NCI-H446 treated with DMSO at 0.1 percent for 48 hours (cell line): ENCODE measurements at places on chromosomes 5 and 9.

DNA sequence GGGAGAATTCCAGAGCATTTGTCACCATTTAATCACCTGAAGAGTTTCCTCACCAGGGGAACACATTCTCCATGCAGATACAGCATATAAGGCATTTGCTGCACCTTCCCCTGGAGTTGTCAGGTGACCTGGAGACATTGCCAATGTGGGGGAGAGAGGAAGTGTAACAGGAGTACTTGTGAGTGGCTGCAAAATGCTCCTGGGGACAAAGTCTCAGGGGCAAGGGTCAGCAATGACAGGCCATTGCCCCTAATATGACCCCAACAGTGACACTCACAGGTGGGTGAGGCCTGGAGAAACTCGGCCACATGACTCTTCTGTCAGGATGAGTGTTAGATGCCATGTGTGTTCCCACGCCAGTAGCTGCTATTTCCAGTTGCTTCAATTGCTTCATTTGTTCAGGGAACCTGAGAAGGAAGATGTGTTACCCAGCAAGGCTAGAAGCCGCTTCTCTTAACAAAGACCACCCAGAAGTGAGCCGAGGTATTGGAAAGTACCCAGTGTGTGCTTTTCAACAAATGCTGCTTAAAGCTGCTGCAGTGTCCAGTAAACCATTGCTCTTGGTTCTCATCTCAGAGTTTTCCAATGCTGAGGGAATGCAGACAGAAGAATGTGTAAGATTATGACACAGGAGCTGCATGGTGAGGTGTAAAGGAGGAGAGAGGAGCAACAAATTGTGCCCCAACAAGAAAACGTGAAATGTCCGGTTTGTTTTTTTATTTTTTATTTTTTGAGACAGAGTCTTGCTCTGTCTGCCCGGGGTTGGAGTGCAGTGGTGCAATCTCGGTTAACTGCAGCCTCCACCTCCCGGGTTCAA lies 128.2 kb upstream of the SLC44A1 start:
- DNase-seq, result no peak

- no peak for DNase-seq
Observed at GRCh38 chr5:111262153-111262552, 38.0 kb downstream of the CAMK4 start.

DNA sequence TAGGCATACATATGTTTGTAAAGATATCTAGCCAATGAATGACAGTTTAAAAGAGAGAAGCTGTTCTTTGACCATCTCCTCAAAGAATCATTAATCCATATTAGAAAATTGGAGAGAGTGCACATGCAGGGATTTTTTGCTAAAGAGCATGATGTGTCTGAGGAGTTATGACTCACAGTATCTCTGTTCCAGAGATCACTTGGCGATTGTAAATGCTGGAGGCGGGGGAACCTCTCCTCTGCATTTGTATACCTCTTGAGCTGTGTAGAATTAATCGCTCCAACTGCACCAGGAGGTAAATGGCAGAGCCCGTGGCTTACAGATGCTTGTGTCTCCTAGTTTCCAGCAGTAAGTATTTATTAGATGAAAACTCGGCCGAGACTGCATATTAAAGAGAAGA lies 3.6 kb upstream of the SPATA31D1 start:
- no peak for DNase-seq

DNA sequence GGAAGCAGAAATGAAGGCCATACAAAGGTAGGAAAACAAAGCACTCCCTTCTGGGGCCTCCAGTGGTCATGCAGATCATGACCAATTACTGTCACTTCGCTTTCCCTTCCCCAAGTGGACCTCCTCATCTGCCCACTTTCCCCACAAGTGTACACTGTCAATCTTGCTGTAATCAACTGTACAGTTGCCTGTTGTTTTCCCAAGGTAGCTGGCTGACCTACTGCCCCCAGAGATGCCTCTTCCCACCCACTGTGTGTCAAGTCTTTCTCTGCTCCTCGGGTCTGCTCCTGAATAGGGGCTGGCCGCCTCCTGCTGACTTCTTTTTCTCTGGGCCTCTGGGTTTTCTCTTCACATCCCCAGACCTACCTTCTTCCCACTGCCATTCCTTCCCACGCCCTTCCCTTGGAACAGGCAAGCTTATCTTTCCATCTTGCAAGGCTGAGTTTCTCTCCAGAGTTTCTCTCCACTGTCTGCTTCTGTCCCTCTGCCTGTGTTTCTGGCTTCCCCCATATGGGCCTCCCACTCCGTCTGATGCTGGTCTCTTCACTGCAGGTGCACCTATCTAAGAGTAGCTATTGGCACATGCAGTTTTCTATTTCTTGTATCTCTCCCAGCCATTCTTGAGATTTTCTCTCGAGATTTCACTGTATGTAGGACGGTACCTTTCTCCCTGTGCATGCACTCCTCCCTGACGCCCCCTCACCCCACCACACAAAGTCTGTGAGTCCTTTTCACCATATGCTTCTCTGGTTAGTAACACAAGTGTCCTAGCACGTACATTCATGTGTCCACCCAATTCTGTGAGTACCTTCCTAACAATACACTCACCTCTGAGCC lies 2.4 kb downstream of the ELL2 start:
- DNase-seq, result no peak

- no peak for DNase-seq
Observed at GRCh38 chr9:134854541-134854981, 26.0 kb upstream of the FCN2 start.

DNA sequence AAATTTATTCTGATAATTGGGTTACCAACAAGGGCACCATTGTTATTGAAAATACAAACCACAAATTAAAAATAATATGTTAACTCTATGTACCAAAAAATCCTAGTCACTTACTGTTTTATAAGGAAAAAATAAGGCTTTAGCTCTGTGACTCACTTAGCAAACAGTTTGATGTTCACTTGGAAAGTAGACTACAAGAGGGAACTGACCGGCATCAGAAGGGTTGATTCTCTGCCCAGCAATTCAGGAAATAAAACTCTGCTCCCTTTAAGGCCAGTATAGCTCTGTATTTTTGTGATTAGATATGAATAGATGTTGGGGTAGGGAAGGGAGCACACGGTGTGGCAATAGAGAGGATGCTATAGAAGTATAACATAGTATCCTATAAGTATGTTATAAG lies 671.3 kb downstream of the LRRC70 start:
- no peak for DNase-seq

DNA sequence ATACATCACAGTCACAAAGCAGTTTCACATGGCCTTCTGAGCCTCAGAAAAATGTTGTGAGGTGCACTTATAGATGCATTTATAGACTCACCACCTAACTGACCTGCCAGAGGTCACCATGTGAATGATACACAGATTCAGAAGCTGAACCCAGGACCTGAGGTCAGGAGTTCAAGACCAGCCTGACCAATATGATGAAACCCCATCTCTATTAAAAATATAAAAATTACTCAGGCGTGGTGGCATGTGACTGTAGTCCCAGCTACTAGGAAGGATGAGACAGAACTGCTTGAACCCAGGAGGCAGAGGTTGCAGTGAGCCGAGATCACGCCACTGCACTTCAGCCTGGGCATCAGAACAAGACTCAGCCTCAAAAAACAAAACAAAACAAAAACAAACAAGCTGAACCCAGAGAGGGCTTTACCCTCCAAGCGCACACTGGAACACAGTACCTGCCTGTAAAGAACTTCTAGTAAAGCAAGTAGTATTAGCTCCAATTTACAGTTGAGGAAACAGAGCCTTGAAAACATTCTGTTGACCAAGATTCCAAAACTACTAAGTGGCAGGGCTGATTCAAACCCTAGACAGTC lies 16.3 kb downstream of the ECPAS start:
- no peak for DNase-seq

- no peak for DNase-seq
Observed at GRCh38 chr5:163309914-163310313, 127.5 kb upstream of the CCNG1 start.

DNA sequence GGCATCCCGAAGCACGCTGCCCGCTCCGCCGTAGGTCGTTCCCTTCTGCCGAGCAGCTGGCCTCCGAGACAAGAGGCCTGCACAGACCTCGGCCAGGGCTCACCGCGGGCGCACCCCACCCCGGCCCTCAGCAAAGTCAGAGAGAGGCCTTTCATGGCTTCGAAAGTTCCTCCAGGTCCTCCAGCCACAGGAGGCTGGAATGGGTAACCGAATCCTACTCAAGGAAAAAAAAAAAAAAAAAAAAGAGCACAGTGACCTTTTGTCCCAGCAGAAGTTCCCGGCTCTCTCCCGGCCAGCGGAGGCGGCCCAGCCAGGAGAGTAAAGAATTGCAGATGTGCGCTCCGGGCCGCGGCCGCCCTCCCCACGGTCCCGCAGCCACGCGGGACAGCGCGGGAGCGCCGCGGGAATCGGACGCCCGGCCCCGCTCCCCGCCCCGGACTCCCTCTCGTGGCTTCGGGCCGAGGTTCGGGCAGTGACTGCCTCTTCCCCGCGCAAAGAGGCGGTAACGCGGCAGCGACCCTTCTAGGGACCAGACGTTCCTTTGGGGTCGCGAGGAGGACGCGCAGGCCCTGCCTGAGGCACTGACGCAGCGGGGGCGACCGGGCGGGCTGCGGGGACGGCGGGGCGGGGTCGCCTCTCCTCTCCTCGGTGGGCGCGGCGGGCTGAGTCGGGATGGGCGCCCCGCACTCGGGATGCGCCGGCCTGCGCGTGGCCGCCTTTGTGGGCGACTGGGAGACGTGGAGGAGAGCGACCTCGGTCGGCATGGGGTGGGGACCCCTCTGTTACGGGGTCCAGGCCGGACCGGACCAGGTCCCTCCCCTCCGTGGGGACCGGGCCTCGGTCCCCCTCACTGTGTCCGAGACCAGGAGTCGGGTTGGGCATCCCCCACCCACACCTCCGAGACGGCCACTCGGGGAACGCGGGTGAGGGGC lies 754 bp downstream of the GFPT2 start:
- no peak for DNase-seq

DNA sequence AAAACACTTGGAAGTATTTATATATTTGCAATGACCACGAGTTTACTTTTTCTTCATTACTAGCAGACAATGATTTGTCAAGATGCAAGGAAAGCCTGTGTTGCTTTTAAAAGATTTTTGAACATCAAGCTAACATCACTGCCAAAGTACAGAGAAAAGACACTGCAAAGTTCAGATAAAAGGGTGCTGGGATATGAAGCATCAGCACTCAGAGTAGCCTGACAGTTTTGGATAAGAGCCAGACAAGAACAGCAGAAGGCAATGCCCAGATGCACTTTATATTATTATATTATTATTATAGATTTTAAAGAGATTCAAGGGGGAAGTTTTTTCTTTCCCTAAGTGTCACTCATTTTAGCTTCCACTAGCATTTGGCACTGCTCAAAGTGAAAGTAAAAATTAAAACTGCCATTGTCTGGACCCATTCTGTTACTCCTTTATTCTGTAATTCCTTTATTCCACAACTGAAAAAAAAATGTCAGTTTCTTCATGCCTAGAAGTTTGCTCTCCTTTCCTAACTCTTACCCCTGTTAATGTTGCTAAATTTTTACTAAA lies 240.6 kb downstream of the EFNA5 start:
- DNase-seq, result peak; percentile 68

- DNase-seq, result no peak
Observed at GRCh38 chr9:10387282-10387681, 225.5 kb downstream of the PTPRD start.

DNA sequence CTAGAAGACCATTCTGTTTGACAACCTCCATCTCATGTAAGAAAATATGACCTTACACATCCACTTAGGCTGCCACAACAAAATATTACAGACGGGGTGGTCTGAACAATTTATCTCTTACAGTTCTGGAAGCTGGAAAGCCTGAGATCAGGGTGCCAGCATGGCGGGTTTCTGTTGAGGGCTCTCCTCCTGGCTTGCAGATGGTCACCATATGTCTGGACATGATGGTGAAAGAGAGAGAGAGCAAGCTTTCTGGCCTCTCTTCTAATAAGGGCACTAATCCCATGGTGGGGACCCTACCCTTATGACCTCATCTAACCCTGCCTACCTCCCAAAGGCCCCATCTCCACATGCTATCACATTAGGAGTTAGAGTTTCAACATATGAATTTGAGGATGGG lies 66.0 kb downstream of the AMBP start:
- DNase-seq, result no peak

DNA sequence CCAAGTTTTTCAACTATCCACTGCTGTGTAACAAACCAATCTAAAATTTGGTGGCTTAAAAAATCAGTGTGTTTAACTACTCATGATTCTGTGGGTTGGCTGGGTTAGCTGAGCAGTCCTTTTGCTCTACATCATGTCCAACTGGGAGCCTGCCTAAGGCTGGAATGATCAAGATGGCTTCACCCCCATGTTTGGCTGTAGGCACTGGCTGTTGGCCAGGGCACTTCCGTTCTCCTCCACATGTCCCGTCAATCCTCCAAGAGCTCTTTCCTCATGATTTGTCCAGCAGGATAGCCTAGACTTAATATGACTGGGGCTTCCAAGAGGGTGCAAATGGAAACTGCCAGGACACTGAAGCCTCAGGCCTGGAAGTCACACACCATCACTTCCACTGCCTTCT lies 17.0 kb upstream of the TSSK1B start:
- DNase-seq, result peak; percentile 52

- no peak for DNase-seq
Observed at GRCh38 chr9:134063088-134063570, 4.7 kb downstream of the BRD3 start.

DNA sequence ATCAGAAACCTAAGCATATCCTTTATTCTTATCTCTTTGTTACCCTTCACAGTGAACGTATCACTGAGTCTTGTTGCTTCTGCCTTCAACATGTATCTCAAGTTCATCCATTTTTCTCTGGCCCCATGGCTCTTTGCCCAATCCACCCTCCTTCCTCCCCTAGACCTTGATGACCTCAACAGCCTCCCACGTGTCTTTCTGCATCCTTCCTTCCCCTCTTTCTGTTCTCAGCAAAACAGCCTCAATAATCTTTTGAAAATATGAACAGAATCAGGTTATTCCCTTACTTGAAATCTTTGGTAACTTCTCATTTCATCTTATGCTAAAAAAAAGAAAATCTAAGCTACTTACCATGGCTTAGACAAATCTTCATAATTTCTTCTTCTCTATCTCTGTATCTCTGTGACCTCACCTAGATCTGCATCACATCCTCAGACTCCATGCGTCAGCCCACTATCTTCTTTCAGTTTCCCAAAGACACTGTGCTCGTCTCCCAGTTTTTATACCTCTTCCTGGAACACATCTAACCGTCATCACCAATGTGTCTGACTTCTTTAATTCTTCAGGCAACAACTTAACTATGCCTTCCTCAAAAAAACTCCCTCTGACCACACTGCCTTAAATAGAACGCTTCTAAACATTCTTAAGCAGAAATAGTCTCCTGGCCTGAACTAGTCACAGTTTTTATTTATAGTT lies 208.0 kb downstream of the PARP8 start:
- DNase-seq, result no peak

GRCh38 chr9:121861501-121862180 lies 210.2 kb downstream of the DAB2IP start:
- no peak for DNase-seq

GRCh38 chr9:137319011-137319738 lies 17.1 kb upstream of the NRARP start:
- DNase-seq, result no peak

DNA sequence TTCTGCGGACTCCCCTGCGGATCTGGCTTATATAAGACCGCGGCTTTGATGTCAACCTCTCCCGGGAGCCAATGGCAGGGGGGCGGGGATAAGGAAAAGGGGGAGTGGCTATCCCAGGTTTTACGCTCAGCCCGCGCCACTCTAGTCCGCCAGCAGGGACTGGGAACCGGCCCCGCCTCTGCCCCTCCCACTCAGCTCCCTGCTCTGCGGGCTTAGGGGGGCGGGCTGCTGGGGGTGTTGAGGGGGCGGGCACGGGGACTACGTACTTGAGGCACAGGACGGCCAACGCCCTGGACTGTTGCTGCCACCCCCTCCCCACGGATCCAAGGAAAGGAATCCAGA lies at the start of gene HAND1:
Gene HAND1 (minus strand): TSS at position 4 of the 342 bp plus-strand sequence. CDS start 219 bp downstream, outside the sequence.
- DNase-seq, result no peak
